ENCODE measurements at places on chromosomes 5 and 9.
A peak's percentile ranks its signal among the peaks of the same experiment; 100 is the strongest.

DNA sequence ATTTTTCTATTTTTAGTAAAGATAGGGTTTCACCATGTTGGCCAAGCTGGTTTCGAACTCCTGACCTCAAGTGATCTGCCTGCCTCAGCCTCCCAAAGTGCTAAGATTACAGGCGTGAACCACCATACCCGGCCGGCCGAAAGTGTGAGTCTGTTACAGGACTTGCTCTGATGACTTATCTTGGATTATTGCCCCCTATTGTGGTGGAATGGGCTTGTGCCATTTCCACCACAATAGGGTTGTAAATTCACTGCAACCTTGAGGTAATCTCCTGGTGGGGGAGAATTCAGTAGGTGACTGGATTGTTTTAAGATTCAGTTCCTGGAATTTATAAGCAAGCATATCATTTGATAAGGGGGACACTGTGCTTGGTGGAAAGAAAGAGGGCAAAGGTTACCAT is 15.0 kb upstream of the HMGCR start:
- DNase-seq = no peak

DNA sequence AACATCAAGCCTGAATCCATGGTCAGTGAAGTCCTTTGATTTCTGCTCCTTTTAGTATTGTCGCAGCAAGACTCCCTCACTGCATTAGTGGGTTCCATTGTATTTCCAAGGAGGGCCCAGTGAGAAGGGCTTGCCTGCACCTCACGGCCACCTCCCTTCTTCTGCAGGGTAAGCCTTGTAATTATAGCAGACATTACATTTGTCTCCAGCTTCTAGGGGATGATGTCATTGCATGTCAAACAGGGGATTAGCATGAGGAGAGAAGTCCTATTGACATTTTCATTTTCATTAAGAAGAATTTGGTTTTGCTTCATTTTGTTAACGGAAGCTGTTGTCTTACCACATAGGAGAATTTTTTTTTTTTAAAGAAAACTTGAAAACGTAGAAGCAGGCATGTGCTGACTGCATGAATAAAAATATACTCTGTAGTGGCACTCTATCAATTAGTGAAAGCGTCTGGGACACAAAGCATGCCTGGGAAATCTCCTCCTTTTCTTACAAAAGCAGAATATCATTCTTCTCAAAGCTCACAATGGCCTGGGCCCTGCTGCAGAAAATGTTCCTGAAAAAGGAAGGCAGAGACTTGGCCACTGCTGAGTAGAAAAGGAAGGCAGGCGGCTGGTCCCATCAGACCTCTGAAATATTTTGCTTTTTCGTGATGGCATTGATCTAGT is 27.1 kb downstream of the MAP1B start:
- DNase-seq = no peak

DNA sequence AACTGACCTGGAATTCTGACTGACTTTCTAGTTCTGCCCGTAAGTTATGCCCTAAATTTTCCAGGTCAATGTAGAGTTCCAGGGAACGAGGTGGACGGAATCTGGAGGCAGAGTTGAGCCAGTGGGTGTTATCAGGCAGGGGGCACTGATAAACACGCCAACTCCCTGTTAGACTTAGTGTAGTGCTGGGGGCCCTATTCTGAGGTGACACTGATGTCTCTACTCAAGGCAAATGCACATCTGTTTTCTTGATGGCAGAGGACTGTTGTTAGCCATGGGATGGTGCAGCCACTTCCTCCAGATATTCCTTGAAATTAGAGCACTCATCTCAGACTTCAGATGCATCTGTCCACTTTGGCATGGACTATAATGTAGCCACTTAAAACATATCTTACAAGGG is 83.5 kb downstream of the C9orf152 start:
- DNase-seq = no peak

DNA sequence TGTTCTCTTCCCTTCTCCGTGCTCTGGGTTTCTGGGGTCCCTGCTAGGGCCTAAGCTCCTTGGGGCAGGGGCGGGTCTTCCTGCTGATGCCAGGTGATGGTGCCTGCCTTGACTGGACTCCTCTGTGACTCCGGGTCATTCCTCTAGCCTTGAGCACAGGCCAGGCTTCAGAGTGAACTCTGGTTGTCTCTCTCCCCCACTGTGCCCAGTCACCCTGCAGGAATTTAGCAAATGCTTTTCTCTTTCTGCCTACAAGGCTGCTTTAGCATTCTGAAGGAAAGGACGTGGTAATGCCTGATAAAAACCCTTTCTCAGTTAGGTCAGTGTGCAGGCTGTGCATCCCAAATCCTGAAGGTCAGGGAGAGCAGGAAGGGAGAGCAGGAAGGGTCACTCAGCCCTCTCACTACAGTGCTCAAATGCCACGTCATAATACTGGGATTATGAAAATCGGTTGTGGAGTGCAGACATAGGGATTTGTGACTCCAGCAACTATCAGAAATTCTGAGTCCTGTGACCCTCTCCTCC is 2.7 kb downstream of the CXCL14 start:
- DNase-seq = no peak

DNA sequence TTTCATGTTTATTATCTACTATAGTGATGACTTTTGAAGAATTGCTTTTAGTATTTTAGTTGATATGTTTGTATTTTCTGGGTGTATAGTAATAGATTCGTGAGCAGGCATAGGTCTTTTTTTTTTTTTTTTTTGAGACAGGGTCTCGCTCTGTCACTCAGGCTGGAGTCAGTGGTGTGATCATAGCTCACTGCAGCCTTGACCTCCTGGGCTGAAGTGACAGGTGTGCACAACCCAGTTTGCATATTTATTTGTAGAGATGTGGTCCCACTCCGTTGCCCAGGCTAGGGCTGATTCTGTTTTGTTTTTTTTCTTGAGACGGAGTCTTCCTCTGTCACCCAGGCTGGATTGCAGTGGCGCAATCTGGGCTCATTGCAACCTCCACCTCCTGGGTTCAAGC is 11.9 kb downstream of the ERBIN start:
- peak; percentile 17 for DNase-seq

- DNase-seq = no peak
Observed at GRCh38 chr9:91103931-91104330, 257.8 kb downstream of the AUH start.

DNA sequence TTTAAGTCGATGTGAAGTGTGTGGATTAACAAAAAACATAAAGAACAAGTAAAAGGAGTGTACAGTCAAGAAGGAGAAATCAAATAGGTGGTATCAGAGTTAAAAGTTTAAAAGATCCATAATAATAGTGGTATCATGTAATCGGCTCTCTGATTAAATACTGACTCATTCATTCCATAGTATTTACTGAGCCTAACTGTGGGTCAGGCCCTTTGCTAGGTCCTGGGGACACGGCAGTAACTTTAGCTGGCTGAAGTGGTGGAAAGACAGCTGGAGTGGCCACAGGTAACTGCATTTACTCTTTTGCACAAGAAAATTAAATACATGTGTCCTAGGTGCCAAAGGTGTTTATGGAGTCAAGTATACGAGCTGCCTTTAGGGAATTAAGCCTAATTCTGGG is 124.0 kb downstream of the GNAQ start:
- no peak for DNase-seq

GRCh38 chr9:136550439-136551289 is 4.8 kb upstream of the NOTCH1 start:
- no peak for DNase-seq

GRCh38 chr5:58891086-58891970 is 308.5 kb downstream of the RAB3C start:
- peak; percentile 29 for DNase-seq

DNA sequence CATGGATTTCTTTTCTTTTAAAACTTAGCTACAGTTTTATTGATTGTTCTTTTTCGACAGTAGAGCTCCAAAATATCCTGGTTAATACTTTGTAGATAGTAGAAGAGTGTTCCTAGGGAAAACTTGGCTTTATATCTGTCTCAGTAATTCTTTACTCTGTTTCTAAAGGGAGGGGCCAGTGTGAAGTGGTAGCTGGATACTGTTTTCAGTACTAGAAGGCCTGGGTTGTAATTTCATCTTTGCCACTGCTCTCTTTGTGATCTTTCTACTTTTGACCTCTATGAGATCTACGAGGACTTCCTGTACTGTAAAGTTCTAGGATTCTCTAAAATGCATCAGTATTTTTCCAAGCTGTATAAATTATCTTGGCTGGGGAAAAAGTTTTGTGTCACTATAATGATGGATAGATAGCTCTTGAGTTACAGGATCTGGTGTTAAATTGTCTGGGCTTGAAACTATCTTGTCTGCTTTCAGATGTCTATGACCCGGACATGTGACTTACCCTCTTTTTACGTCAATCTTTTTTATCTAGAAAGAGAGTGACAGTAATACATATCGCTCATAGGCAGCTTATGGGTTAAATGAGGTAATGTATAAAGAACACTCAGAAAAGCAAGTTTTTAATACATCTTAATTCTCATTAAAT is 53.6 kb downstream of the PRR16 start:
- no peak for DNase-seq

DNA sequence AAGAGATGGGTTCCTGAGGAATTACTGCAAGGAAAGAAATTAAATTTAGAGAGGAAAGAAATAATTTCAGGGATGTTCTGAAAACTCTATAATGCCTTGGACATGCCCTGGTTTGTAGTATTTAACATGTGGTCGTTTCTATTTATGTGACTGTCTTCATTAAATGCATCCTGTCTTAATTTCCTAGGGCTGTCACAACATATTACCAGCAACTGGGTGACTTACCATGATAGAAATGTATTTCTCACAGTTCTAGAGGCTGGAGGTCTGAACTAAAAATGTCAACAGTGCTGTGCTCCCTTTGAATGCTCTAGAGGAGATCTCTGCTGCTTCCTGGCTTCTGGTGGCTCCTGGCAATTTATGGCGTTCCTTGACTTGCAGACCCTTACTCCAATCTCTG is 287.7 kb downstream of the FBXL7 start:
- no peak for DNase-seq

DNA sequence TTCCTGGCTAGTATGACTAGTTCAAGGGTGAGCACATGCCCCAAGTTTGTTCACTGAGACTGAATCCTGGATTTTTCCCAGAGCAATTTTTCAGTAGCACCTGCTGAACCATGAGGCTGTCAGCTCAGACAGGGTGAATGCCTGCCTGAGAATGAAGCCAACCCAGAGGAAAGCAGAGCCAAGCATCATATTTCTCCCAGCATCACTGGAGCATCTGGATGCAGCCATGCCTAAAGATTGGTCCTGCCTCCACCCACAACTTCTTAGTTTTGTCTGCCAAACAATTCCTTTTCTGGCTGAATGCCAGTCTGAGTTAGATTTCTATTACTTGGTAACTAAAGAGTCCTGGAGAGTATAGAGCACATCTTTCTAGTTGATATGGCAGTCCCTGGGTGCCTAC is 343.6 kb downstream of the CSNK1G3 start:
- no peak for DNase-seq

DNA sequence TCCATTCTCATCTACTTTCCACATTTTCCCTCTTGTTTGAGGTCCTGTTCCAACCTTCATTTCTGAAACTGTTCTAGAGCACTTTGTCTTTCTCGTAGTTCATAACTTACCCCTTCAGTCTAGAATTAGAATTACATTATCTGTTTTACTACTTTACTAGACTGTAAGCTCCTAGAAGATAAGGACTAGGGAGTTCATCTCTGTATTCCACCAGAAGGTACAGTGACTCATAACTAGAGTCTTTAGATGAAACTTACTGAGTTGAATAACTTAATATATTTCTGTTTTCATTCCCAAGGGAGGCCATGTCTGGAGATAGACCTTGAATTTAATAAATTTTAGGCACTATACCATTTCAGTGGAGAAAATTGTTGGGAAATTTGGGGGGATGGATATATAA is 38.7 kb downstream of the G3BP1 start:
- DNase-seq = no peak

DNA sequence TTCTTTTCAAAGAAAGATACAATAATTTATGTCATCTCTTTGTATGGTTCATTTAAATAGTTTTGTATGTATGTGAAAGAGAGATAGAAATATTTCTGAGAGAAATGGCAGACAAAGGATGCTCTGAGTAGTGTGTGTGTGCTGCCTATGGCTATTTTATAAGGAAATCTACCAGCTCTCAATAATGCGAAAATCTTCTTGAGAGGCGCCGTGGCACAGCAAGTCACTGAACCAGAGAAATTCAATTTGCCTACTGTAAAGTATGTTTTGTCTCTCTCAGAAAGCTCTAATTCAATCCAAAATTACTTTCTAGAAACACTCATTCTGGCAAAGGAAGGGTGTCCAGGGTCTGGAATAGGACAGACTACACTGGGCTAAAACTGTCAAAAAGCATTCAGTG is 1981.1 kb downstream of the EFNA5 start:
- no peak for DNase-seq

- DNase-seq = no peak
Observed at GRCh38 chr5:131022811-131023497, 142.1 kb downstream of the HINT1 start.

GRCh38 chr5:1343931-1344901 is 683 bp downstream of the CLPTM1L start:
- DNase-seq = no peak

GRCh38 chr9:76366275-76366674 is 28.0 kb downstream of the RFK start:
- no peak for DNase-seq

DNA sequence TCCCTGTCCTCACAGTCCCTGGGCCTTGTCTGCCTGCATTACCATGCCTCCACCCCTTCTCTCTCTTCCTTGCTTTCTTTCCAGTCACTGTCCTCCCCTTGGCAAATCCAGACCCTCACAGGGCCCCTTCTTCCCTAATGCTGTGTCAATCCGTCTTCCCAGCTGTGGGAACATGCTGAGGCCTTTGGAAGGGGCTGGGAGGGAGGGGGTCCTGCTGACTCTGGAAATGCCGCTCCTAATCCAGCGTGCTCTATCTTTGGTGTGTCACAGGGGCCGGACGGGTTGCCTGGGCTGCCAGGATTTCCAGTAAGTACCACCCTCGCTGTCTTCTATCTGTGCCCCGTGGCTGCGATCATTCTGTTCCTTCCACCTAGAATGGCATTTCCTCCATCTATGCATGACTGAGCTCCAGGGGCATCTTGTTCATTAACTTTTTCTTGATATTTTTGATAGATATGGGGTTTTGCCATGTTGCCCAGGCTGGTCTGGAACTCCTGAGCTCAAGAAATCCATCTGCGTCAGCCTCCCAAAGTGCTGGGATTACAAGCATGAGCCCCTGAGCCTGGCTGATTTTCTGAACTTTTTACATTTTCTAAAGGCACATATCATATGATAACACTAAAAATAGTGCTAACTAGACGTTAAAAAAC is 64.5 kb upstream of the TGFBR1 start:
- DNase-seq = no peak

- DNase-seq = no peak
Observed at GRCh38 chr9:99171225-99172123, 50.3 kb downstream of the ALG2 start.

DNA sequence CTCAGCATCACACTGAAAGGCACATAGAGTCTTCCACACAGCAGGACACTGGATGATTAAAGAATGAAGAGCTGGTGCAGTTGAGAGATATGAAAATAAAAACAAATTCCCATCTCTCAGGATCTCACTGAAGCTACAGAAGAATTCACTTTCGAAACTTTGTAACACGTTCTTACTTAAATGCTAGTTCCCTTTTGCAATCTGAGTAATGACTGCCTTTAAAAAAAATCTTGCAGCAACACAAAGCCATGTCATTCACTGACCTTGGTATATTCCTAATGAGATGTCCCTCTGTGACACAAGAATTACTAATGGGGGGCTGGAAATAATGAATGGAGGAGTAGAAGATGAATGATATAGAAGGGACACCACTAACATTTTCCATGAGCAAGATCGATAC is 201.8 kb downstream of the GLIS3 start:
- DNase-seq = no peak

GRCh38 chr5:141521244-141521781 is 32.4 kb downstream of the PCDHGC5 start:
- no peak for DNase-seq

GRCh38 chr9:37775216-37775919 is 9.5 kb downstream of the EXOSC3 start:
- no peak for DNase-seq

All from naive B cell (primary cell).